ENCODE measurements at places on chromosomes 2 and 18. TPM values are rescaled to one million over a fixed set of nuclear protein-coding genes. Genes with fewer than 3 reads are reported as not detected.

Gene DSG1
- not detected for total RNA-seq

GRCh38 chr18:74508821-74509225 lies 12.7 kb downstream of the CNDP2 start:
- DNase-seq: no peak

Gene CCBE1
- total RNA-seq: 0.06 TPM

DNA sequence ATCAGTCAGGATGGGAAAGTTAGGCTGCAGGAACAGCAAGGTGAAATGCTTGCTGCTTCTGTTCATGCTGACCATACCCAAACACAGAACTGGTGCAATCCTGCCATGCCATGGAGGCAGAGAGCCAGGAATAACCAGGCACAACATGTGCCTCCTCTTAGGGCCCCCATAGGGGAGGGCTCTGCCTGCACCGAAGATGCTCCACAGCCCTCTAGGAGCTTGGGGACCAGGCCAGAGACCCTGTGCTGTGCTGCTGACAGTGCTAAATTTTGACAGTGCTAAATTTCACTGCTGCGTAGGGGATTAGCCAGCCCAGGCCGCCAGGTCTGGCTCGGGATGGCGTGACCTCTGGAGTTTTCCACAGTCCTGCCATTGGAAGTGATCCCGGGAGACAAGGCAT lies 173.3 kb downstream of the SH3RF3 start:
- no peak for DNase-seq

GRCh38 chr2:134041877-134042276 lies 212.0 kb upstream of the MGAT5 start:
- DNase-seq: no peak

- no peak for DNase-seq
Measured at GRCh38 chr2:226802573-226802972, 3.0 kb upstream of the IRS1 start.
